ENCODE measurements at places on chromosomes 2 and 18.

GRCh38 chr18:34938090-34938489 is 103.1 kb upstream of the MAPRE2 start:
- no peak for DNase-seq

DNA sequence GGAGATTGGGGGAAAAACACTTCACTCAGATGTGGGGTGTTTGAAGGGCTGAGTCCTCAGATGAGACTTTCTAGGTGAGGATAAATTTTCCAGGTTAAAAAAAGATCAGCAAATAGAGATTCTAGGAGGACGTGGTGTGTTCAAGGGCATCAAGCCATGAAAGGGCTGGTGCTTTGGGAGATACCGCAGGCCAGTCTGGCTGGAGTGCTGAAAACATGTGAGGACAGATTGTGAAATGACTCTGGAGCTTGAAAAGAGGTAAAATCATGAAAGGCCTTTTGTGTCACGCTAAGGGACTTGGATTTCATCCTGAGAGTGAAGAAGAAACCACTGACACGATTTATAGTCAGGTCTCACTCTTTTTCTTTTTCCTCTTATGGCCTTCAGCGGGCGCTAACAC is 320.5 kb downstream of the DPP10 start:
- no peak for DNase-seq

DNA sequence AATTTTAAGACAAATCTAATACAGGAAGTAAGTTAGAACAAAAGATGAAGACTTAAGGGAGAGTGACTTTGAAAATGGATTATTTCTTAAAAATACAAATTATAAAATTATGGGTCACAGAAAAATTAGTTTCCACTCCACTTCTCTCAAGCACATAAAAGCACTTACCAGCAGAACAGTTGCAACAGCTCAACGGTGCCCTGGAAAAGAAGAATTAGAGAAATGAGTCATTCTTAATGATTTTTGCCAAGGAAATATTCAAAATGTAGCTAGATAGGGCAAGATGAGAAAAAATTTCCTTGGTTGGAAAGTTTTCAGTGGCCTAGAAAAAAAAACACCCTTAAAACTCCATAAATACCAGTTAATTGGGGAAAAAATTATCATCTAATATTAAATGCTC is 2185.6 kb upstream of the CELF4 start:
- no peak for DNase-seq

DNA sequence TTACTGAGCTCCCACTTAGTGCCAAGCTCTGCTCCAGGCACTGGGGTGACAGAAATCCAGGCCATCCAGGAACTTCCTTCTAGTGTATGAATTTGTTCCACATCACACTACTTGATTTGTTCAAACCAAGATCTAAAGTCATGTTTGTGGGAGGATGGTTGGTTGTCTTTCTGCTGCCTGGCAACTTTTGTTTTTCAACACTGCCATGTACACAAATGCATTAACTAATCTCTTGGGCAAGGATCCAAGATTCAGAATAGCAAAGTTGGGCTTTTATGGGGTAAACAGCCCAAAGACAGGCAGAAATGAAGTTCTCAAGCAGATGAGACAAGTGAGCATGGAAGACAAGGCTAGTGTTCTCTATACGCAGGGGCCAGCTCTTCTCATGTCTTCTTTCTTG is 53.4 kb upstream of the PROKR1 start:
- DNase-seq = no peak

DNA sequence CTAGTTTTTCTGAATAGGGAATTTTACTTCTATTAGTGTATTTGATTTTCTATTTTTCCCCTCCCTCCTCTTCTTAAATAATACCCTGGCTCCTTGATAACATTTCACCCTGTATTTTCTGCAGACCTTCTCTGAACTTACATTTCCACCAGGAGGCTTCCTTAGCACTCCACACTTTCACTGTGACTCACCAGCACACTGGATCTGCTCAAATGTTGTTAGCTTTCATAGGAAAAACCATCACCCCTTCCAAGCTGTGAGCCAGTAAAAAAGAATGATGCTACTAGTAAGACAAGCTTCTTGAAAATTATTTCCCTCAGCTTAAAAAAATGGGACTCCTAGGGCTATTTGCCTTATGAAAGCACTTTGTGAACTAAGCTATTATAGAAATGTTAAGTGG is 16.1 kb downstream of the SUPT7L start:
- no peak for DNase-seq

- DNase-seq = no peak
These were observed 2.1 kb downstream of the PROKR1 start for GRCh38 chr2:68645523-68645922.

Measured in retina (tissue), 1 donor.